ENCODE measurements at places on chromosomes 2 and 18.

GRCh38 chr18:36043153-36043552, 24.2 kb downstream of the RPRD1A start:
- no peak for DNase-seq

- DNase-seq, result no peak
Measured at GRCh38 chr18:26091047-26091630, 726 bp upstream of the SS18 start.

DNA sequence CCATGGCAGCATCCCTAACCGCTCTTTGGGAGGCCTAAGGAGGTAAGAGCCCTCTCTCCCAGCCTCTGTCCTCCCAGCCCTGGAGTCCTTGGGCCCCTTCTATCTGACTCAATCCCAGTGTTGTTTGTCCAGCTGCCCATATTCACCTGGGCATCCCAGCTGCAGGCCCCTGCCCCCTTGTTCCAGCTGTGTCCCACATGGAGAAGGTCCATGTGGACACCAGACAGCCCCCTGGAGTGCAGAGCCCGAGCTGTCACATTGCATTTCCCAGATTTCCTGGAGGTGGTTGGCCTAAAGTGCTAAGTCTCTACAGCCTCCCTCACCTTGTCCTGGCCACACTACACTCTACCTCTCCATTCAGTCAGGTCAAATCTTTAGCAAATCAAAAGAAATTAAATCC, 42.5 kb downstream of the PSD4 start:
- DNase-seq, result no peak

DNA sequence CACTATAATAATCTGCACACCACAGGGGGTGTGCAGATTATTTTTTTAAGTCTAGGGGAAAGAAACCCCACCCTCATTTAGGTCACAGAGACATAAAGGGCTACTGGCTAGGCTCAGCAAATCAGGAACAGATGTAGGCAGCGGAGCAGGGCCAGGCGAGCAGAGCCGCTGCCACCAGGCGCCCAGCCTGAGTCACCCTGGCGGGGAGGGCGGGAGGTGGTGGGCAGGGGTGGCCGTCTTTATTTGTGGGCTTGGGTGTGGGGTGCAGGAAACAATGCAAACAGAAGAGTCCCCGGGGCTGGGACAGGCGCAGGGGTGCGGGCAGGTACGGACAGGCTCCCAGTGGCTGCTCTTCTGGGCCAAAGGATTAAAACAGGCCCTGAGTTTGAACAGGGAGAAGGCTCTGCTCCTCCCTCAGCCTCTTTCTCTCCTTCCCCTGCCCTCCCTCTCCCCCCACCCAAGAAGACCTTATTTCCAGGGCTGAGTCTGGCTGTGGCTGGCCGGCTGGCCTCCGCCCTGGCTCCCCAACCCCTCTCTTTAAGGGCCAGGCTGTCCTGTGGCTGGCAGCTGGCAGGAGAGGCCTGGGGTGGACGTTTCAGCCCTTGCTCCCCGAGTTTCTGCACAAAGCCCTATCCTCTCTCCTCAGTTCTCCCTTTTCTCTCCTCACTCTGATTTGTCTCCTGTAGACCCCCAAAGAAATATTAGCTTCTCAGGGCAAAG, 142.9 kb upstream of the SMAD2 start:
- no peak for DNase-seq

- DNase-seq, result no peak
Measured at GRCh38 chr2:195486987-195487644, 169.9 kb upstream of the SLC39A10 start.

- DNase-seq, result no peak
Measured at GRCh38 chr18:55111271-55111670, 152.0 kb upstream of the CCDC68 start.

GRCh38 chr2:122191331-122191730, 435.9 kb downstream of the TSN start:
- no peak for DNase-seq

DNA sequence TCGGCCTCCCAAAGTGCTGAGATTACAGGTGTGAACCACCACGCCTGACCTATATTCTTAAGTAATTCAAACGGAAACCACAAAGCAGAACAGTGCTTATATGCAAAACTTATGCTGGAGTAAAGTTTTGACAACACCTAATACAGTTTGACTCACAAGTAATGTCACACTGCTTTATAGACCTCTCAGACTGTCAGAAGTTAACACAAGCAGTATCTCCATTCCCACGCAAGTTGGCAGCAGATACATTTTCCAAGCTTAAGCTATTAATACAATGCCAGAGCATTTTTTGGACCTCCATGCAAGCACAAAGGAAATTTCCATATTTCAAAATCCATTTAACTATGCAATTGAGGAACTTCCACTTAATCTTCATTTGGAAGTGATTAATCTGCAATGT, 21.0 kb upstream of the SANBR start:
- DNase-seq, result no peak

DNA sequence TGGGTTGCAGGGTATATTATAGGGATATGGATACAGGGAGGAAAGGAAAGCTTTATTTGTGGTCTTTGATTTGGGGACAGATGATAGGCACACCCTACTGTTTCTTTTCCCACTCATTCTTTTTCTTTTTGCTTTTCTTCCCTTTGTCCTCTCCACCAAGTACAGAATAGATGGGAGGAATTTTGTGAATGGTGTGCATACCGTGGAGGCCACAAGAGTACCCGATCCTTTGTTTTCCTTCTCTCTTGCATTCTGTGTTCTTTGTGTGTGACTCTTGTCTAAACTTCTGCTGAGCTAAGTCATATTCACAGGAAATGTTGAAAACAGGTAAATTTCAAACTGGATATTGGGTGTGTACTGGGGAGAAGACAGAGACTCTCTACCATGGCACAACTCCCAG, 321.4 kb upstream of the SLC8A1 start:
- no peak for DNase-seq

DNA sequence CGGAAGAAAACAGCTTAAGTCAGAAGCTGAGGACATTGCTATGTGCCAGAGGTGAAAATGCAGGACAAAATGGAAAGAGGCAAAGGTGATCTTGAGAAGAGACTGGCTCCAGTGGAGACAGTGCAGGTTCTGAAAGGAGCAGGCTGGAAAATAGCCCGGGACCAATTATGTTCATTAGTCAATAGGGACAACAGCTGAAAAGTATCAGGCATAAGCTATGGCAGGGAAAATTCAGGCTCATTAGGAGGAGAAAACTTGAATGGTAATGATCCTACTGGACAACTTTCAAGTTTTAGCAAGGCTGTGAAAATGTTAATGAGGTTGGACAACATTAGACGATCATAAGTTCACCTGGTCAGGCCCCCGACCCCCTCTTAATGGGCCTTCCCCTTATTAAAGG, 60.2 kb downstream of the GALNT14 start:
- no peak for DNase-seq

DNA sequence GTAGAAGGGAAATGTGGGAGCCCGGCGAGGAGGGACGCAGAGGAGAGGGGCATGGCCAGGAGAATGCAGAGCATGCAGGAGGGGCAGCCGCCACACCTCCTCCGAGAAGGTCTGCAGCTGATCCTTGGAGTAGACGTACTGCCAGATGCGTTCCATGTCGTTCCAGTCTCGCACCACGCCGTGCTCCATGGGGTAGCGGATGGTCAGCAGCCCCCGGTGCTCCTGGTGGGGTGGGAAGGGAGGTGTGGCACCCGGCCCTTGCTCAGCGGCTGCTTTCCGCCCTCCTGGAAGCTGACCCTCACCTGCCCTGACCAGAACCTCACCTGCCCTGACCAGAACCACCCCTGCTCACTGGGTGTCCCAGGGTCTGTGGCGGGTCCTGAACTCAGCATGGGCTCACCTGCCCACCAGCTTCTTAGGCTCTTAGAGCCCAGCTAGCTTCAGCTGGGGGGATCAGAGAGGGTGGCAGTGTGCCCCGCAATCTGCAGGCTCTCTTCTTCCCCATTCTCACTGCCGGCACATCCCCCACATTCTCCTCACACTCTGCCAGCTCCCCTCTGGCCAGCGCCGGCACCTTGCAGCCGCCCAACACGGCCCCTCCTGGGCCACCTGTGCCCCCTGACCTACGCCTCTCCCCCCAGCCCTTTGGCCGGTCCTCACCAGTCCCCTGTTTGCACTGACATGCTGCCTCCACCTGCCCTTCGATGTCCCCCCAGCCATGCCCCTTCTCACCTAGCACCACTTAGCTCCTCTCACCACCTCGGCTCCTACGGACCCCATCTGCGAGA, 4.4 kb downstream of the ACTR1B start:
- no peak for DNase-seq

GRCh38 chr2:96265349-96265839, 403 bp downstream of the TMEM127 start:
- DNase-seq, result no peak

- no peak for DNase-seq
Measured at GRCh38 chr2:73972846-73973245, 11.9 kb upstream of the TET3 start.

DNA sequence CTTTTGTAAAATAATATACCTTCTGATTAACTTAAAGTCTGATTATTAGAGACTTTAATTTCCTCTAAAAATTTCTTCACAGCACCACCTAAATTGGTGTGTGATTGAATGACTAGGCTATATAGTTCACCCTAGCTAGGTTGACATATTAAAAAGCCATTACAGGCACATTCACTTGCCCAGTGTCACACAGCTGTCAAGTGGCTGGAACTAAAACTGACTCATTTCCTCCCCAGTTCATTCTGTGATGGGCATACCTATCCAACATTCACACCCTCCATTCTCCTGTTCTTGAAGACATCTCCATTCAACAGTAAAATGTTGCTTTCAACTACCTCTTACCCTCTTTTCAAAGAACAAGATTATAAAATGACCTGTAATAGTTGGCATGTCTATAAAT, 334.5 kb downstream of the ARHGAP15 start:
- no peak for DNase-seq
